ENCODE measurements at places on chromosomes 2 and 18.

DNA sequence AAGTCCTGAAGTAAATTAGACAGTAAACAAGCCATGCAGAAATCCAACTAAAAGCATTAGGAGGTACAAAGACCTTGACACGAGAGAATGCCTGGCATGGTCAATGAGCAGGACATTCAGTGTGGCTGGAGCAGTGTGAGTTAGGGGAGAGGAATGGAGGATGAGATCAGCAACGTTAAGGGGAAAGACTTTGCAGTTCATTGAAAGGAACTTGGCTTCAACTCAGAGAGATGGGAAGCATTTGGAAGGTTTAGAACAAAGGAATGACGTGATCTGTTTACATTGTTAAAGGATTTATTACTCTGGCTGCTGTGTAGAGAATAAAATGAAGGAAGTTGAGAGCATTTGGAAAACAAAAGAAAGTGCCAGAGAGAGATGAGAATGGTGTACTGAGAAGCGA lies 621.3 kb downstream of the XIRP2 start:
- DNase-seq: peak; percentile 41

DNA sequence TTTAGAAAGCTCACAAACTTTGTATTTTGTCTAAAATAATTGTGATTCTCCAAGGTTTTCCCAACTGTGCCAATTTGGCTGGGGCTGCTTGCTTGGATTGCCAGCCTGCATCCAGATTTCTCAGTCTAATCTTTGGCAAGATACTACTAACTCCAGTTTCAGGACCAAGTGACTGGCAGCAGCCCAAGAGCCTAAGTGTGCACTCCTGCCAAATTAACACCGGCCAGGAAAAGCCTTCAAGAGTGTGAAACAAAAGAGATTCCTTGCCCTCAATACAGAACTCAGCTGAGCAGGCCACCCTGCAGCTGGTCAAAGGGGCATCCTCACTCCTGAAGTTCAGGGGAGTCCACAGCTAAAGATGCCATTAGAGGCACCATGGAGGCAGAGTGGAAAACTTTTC lies 589.0 kb upstream of the ACVR2A start:
- DNase-seq: no peak

GRCh38 chr2:201006704-201007103 lies 43.2 kb upstream of the ORC2 start:
- no peak for DNase-seq

- no peak for DNase-seq
These were observed 16.9 kb upstream of the DAPL1 start for GRCh38 chr2:158778243-158778642.

- no peak for DNase-seq
These were observed 56.4 kb downstream of the KLHL29 start for GRCh38 chr2:23441414-23441813.

DNA sequence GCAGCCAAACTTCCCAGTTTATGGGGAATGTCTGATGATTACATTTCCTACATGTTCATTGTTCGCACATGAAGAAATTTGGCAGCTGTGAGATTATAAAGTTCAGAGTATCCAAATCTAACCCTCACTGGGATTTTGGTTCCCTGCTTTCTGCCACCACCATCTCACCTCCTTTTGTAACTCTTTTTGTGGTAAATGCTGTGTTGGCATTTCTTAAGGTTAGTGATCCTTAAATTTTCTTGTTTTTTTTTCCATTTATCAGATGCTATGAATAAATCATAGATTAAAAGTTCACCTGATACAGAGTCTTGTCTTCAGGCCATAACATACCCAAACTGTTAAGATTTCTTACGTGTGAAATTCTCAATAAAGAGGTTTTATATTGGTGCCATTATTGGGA lies 8.5 kb upstream of the TBR1 start:
- no peak for DNase-seq

DNA sequence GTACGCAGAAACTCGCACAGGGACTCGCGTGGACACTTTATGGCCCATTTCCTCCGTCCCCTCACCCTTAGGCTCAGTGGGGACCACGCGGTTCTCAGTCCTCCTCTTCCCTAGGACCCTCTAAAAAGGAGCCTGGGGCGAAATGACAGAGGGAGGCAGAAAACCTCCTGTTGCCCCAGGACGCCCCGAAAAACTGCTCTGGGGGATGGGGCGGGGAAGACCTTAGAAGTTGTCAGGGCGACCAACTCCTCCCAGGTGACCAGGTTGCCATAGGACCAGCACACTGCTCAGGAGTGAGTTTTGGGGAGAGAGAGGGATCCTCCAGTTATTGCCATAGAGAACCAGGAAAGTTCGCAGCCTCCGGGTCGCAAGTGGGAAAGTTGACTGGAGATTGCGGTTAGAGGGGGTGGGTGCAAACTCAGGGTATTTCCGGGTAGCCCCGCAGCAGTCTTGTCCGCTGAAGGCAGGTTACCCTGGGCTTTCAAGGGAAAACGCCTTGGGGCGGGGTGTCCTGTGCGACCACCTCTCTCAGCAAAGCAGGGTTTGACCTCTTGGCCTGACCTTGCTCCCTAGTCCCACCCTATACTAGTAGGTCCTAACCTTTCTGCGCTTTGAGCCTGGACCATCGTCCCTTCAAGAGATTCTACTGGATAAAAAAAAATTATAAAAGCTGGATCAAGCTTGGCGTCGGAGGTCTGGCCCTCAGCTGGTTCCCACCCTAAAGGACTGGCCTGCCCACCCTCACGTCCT lies 7.8 kb upstream of the PAX3 start:
- no peak for DNase-seq

DNA sequence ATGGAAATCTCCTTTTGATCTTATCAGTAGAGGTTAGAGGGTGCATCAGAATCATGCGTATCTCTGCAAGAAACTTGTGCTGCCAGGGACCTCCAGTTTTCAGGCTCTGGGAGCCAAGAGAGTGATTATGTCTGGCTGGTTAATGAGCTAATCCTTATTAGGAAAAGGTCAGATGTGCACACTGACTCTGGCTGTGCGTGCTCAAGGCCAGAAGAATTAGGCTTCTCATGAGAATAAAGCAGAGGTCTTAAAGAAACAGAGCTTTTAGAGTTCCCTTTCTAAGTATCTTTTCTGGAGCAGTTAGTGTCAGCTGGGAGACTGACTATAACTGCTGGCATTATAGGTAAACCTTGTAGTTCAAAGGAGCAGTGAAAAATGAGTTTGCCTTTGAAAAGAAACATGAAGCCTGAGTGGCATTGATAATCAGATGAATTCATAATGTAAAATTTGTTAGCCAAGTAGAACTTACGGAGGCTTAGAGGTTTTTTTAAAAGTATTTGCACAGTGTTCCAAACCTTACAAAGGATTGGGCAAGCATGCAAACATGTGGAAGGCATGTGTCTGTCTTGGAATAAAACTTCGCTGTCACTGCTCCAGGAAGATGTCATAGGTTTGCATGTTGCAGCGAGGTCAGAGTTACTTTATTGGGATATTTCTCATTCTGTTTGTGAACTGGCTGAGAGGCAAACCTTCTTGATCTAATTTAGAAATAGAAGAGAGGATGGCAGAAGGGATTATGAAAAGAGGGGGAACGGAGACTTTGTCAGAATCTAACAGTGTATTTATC lies 151.7 kb downstream of the ARHGAP28 start:
- DNase-seq: peak; percentile 94

GRCh38 chr2:217270485-217271121 lies 410.7 kb upstream of the TNP1 start:
- DNase-seq: peak; percentile 51

DNA sequence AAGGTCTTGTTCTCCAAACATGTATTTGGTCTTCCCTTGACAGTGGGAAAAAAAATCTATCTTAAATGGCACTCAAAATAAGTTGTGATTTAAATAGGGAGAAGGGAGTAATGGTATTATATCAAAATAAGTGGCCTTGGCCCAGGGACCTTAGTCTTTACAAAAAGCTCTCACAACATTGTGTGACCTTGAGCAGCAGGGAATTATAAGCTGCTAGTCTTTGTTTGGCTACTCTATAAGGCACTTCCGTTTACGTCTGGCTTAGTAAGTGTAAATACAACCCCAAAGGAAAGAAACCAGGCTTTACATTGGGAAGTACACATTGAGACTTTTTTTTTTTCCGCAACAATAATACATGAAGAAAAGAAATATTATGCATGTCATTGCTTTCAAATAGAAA lies 734.0 kb upstream of the LINC00305 start:
- DNase-seq: no peak

DNA sequence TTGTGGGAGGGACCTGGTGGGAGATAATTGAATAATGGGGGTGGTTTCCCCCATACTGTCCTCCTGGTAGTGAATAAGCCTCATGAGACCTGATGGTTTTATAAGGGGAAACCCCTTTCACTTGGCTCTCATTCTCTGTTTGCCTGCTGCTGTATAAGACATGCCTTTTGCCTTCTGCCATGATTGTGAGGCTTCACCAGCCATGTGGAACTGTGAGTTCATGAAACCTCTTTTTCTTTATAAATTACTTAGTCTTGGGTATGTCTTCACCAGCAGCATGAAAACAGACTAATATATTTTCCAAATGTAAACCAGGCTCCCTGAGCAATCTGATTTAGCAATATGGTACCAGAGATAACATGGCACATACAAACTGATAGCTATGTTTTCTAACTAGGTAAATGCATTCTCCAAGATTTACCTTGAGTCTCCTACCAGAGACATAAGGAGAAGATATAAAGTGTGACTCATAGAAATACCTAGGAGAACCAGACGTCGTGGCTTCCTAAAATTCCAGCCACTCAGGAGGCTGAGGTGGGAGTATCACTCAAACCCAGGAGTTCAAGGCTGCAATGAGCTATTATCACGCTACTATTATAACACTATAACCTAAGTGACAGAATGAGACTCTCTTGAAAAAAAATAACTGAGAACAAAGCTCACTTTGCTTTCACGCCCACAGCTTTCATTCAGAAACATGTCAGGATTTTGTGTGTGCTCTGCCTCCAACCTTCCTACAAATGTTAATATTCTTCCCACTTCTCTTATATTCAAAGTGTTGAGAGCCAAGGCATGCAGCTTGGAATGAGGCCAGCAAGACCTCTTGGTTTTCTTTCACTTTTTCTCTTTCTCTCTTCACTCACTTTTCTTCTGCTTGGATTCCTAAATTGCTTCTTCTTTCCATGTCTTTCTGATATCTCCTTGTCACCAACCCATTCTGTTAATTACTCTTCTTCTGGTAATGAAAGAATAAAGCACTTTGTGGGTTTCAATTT lies 263.9 kb upstream of the UBE2E3 start:
- DNase-seq: no peak

- no peak for DNase-seq
These were observed 37.4 kb downstream of the PDIA6 start for GRCh38 chr2:10775021-10775780.

- peak; percentile 89 for DNase-seq
These were observed 257.5 kb upstream of the FN1 start for GRCh38 chr2:215693193-215693998.

GRCh38 chr18:34709104-34709503 lies 994 bp upstream of the DTNA start:
- DNase-seq: peak; percentile 66

DNA sequence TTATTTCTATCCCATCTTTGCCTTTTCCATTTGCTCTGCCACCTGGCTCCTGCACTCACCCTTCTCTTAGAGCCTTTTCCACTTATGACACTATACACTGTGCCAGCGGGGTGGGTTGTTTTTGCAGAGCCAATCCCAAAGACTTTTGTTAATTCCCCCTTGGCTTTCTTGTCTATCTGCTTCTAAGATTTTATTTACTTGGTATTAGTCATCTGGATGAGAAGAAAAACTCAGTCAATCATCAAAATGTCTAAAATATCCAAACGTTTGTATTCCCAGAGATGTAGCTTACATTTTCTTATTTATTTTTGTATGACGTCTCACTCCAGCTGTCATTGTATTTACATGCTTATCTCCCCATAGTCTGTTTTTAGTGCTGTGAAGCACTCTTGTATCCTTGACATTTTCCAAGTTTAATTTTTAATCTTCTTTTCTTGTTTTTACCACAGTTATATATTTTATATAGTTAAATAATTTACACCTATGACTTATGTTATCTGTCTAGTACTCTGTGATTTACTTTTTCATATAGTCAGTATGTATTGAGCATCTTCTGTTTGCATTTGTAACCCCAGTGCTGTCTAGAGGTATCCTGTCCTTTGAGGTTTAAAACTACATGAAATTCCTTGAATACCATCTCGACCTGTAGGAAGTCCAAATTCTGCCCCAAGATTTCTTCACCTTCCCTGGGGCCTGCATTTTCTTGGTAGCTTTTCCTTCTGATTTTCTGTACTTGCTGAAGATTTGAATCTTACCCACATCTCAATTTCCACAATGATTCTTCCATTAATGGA lies 55.1 kb downstream of the COL4A3 start:
- no peak for DNase-seq

GRCh38 chr2:72023678-72024390 lies 123.8 kb downstream of the CYP26B1 start:
- DNase-seq: no peak

DNA sequence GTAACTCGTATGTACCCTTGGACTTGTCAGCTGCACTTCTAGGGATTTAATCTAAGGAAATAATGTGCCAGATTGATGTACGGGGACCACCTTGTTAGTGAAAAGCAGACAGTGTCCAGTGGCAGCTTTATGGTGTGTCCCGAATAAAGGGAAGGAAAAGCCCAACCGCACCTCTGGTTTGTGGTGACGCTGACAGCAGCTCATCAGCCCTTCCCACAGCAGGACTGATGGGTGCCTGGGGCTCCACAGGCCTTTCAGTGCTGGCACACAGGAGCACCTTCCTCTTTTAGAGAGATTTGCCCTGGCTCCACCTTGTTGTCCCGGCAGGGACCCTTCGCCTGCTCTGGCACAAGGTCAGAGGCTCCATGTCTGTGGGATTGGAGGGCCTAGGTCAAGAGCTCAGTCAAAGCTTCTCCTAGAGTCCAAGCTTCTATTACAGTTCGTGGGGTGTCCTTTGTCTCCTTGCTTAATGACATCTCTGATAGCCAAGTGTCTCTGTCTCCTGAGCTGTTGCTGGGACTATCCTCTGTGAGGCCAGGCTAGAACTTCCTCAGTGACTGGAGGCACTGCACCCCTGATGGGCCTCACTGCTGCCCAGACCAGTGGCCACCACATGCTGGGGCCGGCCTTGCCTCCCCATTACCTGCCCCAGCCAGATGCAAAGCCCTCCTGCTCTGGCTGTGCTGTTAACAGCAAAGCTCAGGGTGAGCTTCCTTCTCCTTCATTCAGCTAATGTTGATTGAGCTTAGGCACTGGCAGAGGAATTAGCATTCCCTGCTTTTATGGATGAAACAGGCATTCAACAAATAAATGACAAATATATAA lies 33.0 kb upstream of the SCLY start:
- no peak for DNase-seq

- DNase-seq: no peak
These were observed 7.1 kb upstream of the CSRNP3 start for GRCh38 chr2:165462443-165462842.

DNA sequence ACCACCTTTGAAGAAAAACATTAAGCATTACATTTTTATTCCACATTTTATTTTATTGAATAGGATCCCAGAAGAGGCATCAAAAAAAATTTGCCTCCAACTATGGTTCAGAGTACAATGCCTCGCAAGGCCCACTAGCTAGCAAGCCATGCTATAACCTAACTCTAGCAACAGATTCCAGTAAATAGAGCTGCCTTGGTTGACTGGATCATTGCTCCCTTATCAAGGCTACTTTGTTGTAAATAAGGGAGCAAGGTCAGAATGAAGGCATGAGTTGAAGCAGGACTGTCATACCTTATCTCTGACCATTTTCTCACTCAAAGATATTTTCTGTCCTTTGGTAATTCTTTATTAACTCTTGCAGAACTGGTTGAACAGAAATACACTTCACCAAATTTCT lies 672.6 kb downstream of the EPHA4 start:
- no peak for DNase-seq

- DNase-seq: no peak
These were observed 30.4 kb downstream of the AOX1 start for GRCh38 chr2:200616193-200616592.

All from fibroblast of skin of left biceps (primary cell).